ENCODE measurements at places on chromosomes 1 and 21.

- H3K27me3 ChIP-seq = no peaks in the 10 kb centered on the region
- H3K36me3 ChIP-seq = no peaks in the 10 kb centered on the region
- H3K4me3 ChIP-seq = peak overlapping the region; percentile 77
- peak; percentile 53 for DNase-seq
- peak overlapping the region; percentile 17 for H3K27ac ChIP-seq
- peaks cover 27% of the 10 kb centered on the region for H3K4me1 ChIP-seq
Observed at GRCh38 chr1:65001231-65001792, 35.0 kb upstream of the JAK1 start.

DNA sequence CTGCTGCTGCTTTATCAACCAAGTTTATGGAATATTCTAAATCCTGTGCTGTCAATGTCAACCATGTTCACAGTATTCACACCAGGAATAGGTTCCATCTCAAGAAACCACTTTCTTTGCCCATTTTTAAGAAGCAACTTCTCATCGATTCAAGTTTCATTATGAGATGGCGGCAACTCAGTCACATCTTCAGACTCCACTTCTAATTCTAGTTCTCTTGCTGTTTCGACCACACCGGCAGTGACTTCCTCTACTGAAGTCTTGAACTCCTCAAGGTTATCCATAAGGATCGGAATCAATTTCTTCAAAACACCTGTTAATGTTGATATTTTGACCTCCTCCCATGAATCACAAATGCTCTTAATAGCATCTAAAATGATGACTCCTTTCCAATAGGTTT is 39.7 kb upstream of the IFNLR1 start:
- DNase-seq = no peak
- H3K27me3 ChIP-seq = no peaks in the 10 kb centered on the region
- H3K27ac ChIP-seq = no peak overlapping the region
- no peaks in the 10 kb centered on the region for H3K36me3 ChIP-seq
- H3K4me1 ChIP-seq = no peaks in the 10 kb centered on the region

DNA sequence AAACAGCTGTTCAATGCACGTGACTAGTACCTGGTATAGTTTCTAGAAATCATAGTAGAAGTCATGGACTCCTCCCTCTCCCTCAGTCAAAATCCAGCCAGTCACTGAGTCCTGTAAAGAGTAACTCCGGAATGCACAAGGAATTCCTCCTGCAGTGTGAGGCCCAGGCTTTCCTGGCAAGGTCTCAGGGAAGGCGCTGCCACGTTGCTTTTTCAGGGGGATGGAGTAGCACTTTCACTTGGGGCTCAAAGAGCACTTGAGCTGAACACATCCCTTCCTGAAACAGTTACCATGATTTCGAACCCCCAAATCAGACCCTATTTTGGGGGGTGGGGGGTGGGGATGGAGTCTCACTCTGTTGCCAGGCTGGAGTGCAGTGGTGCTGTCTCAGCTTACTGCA is 26.4 kb upstream of the LRRC8D start:
- no peaks in the 10 kb centered on the region for H3K27me3 ChIP-seq
- H3K27ac ChIP-seq = no peak overlapping the region
- no peak overlapping the region for H3K4me3 ChIP-seq
- H3K36me3 ChIP-seq = no peaks in the 10 kb centered on the region

- H3K4me3 ChIP-seq = no peak overlapping the region
- H3K4me1 ChIP-seq = no peaks in the 10 kb centered on the region
- H3K27ac ChIP-seq = no peak overlapping the region
Observed at GRCh38 chr1:20160034-20160433, 20.9 kb downstream of the PLA2G2F start.

DNA sequence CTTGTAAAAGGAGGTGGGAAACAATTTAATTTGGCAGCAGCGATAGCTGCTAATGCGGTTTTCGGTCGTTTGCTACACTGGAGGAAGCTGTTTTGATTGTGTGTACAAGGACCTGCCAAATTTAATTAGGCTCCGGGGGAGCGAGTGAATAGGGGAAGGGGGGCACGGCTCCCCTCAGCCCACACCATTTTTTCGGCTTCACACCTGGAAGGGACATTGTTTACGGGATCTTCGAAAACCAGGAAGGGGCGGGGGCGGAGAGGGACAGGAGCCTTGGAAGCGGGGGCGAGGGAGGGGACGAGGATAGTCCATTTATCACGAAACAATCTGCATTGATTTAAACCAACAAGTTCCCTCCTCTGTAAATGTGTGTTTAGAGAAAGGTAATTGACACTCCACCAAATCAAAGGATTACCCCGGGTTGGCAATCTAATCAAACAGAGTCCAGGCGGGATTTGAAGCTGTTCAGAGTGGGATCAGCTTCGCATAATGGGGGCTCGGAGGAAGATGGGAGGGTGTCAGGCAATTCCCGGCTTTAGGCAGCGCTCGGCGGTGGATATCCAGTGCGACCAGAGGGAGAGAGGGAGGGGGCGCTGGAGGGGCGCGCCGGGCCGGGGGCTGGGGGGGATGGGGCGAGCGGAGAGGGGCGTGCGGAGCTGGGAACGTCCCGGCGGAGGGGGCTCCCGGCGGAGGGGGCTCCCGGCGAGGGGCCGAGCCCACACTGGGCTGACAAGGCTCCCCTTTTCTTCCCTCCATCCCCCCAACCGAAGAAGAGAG is 9.8 kb downstream of the PAX7 start:
- no peak overlapping the region for H3K27ac ChIP-seq
- DNase-seq = no peak
- no peaks in the 10 kb centered on the region for H3K36me3 ChIP-seq
- peaks cover 82% of the 10 kb centered on the region for H3K27me3 ChIP-seq

GRCh38 chr1:35683012-35683411 is 35.7 kb downstream of the C1orf216 start:
- no peaks in the 10 kb centered on the region for H3K36me3 ChIP-seq
- DNase-seq = no peak

DNA sequence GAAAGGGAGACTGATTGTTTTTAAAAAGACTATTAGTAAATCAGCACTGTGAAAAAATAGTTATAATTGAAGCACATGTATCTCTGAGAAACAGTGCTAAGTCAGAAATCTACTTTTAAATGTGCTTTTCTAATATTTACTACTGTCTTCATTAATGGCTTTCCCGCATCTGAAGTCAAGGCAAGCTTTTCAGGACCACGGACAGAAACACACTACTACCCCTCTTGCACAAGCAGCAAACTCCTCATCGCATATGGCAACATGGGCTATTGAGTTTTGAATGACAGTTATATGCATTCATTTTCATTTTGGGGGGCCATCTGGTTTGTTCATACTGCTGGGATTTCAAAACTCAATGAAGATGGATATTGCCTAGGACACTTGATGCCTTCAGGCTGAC is 433.4 kb upstream of the CAMK1G start:
- no peak overlapping the region for H3K4me3 ChIP-seq
- H3K27ac ChIP-seq = no peak overlapping the region
- DNase-seq = no peak
- H3K27me3 ChIP-seq = no peaks in the 10 kb centered on the region
- no peaks in the 10 kb centered on the region for H3K36me3 ChIP-seq

DNA sequence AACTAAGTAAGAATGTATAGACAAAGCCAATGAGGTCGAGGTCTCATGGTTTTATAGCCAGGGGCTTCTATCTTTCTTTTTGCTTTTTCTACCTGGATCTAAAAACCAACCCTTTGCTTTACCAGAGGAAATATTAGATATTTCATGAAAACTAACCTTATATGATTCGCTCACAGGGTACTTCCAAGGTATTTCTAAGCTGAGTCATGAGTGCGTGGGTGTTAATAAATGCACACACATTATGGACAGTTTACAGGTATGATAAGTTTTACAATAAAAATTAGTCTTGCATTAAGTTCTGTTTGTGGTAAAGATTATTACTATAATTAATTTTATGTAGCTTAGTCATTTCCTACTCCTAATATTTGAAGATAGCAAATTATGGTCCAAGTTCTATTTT is 217.2 kb downstream of the CHRM3 start:
- DNase-seq = no peak
- H3K4me3 ChIP-seq = no peak overlapping the region
- no peaks in the 10 kb centered on the region for H3K36me3 ChIP-seq
- H3K27me3 ChIP-seq = no peaks in the 10 kb centered on the region
- no peaks in the 10 kb centered on the region for H3K4me1 ChIP-seq

- H3K4me3 ChIP-seq = no peak overlapping the region
- H3K27me3 ChIP-seq = no peaks in the 10 kb centered on the region
- no peaks in the 10 kb centered on the region for H3K36me3 ChIP-seq
- no peaks in the 10 kb centered on the region for H3K4me1 ChIP-seq
Observed at GRCh38 chr1:87091425-87091824, 177.0 kb downstream of the HS2ST1 start.

- no peaks in the 10 kb centered on the region for H3K36me3 ChIP-seq
- H3K27me3 ChIP-seq = no peaks in the 10 kb centered on the region
- H3K4me1 ChIP-seq = no peaks in the 10 kb centered on the region
- no peak overlapping the region for H3K27ac ChIP-seq
- DNase-seq = no peak
- no peak overlapping the region for H3K4me3 ChIP-seq
Observed at GRCh38 chr1:219210067-219210466, 36.4 kb downstream of the LYPLAL1 start.

GRCh38 chr1:51919684-51920083 is 41.2 kb upstream of the NRDC start:
- no peaks in the 10 kb centered on the region for H3K4me1 ChIP-seq
- no peak overlapping the region for H3K4me3 ChIP-seq
- H3K27ac ChIP-seq = no peak overlapping the region
- H3K27me3 ChIP-seq = no peaks in the 10 kb centered on the region
- no peak for DNase-seq
- H3K36me3 ChIP-seq = no peaks in the 10 kb centered on the region

DNA sequence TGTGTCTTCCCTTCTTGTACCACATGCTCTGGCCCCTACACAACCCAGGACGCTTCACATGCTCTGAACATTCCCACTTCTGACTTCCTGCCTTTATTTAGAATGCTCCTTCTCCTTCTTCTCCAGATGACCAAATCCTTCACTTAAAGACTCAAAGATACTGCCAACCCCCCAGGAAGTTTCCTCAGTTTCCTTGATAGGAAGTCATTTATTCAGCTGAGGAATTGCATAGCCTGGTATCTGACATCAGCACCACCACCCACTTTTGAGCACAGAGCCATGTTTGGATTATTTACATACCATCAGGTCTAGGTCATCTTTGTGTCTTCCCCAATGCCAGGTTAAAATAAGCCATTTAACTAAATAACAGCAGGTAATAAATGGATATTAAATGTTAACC is 42.4 kb downstream of the GFI1 start:
- no peaks in the 10 kb centered on the region for H3K27me3 ChIP-seq
- H3K36me3 ChIP-seq = no peaks in the 10 kb centered on the region
- no peak overlapping the region for H3K27ac ChIP-seq
- H3K4me3 ChIP-seq = no peak overlapping the region
- DNase-seq = no peak
- H3K4me1 ChIP-seq = no peaks in the 10 kb centered on the region

DNA sequence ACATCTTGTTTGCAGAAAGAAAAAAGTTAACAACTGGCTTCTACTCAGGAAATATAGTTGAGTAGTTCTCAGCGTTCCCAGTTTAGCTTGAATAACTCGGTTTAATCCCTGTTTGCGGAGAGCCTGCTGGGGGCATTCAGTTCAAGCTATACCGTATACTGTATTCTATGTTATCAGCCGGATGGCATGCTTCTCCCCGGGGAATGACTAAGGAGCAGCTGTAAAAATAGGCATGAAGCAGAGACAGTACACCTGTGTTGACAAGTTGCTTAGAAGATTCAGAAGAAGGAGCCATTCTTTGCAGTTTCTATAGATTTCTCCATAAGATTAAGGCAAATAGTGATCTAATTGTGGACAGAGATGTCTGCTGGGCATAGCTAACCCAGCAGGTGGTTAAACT is 267.8 kb upstream of the NCAM2 start:
- H3K36me3 ChIP-seq = no peaks in the 10 kb centered on the region
- H3K27ac ChIP-seq = no peak overlapping the region
- DNase-seq = no peak
- no peaks in the 10 kb centered on the region for H3K4me1 ChIP-seq
- no peaks in the 10 kb centered on the region for H3K27me3 ChIP-seq

Measured in effector memory CD4-positive, alpha-beta T cell (primary cell).